ENCODE measurements at places on chromosomes 11 and 22.

DNA sequence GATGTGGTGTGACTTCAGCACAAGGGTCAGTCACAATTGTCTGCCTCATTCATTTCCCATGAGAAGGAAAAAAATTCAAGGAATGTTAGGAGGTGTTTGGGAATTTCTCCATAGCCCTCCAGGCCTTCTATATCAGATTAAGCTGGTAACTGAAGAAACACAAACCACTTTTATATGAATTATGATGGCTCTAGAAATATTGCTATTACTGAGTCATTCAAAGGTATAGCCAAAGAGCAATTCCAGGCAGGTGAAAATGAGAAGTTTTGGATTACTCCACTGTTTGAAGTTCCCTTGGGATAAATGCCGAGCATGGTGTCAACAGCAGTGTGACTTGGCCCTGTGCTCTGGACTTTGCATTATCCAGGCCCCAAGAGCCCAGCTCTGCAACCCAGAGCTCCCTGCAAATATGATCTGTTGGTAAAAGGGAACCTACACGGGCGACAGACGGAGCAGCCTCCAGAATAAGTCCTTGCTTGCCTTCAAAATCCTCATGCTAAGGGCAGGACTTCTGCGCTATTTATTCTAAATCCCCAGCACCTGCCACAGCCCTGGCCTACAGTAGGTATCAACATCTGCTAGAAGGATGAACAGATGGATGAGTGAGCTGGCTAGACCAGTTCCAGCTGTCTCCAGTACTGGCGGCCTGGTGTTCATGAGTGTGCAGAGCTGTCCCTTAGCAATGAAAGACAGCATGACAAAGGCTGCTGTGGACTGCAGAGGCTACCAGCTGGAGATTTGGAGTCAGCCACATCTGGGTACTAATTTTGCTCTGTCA is 67.5 kb upstream of the ZBED5 start:
- no peak for DNase-seq

DNA sequence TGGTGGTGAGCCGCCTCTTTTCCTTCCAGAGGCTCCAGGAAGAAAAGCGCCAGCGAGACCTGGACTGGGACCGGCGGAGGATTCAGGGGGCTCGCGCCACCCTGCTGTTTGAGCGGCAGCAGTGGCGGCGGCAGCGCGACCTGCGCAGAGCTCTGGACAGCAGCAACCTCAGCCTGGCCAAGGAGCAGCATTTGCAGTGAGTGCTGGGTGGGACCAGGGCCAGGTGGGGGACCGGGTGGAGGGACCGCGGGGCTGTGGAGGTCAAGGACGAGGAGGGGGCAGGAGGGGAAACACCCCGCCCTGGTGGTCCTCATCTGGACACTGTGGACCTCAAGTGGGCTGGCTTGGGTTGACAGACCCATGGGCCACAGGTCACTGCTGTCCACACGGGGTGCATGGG is 17.4 kb downstream of the RIBC2 start:
- DNase-seq, result no peak

- no peak for DNase-seq
These were observed 426.4 kb downstream of the SHANK2 start for GRCh38 chr11:70825893-70826540.

GRCh38 chr11:69210310-69211035 is 54.7 kb downstream of the SMIM38 start:
- no peak for DNase-seq

GRCh38 chr11:126601550-126602215 is 246.2 kb downstream of the ST3GAL4 start:
- no peak for DNase-seq

DNA sequence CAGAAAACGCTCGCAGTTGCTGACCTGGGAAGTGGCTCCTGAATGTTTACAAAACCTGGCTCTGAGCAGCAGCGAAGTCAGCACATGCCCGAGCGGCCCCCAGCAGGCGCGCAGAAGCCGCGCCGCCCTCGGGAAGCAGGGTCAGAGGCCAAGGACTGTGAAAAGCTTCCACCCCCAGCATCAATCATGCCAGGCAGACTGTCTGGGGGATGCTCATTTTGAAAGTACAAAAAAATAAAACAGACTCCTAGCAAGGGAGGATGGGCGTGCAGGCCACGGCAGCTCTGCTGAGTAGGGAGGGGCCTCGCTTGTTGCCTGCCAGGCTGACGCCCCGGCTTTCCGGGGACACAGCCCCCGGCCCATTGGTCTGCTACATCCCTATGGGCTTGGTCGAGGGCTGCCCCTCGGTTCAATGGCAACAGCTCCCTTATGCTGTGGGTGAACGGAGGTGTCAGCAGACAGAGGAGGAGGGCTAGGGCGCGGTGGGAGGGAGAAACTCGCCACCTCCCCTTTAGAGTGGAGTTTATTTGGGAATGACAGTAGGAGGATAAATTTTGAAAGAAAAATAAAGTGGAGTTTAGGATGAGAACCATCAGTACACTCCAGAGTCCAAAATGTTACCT is 37.7 kb upstream of the GNB1L start:
- no peak for DNase-seq

DNA sequence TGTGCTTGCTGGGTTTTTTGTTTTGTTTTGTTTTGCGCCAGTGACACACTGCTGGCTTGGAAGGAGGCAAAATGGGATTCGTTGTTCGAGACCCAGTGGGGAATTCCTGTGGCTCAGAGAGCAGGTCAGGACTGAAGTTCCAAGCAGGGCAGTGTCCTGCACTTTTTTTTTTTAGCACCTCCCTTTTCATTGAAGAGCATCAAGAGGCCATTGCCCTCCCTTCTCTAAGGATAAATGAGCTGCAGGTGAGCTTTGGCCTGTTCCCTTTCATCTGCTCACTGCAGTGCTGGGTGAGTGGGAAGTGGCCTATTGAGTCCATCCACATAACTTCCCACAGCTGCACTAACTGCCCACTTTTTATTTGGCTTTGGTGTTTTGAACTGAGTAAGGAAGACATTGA is 87.8 kb downstream of the ARHGAP42 start:
- DNase-seq, result no peak

DNA sequence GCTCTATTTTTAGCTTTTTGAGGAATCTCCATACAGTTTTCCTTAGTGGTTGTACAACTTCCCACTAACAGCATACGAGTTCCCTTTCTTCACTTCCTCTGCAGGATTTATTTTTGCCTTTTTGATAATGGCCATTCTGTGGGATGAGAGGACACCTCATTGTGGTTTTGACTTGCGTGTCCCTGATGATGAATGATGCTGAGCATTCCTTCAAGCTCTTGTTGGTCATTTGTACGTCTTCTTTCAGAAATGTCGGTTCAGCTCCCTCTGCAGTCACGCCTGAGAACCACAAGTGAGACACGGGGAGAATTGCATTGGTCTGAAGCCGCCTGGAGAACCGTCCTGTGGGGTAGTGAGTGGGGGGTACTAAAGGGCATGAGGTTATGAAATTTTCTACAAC is 2.0 kb upstream of the KRTAP5-10 start:
- DNase-seq, result no peak

DNA sequence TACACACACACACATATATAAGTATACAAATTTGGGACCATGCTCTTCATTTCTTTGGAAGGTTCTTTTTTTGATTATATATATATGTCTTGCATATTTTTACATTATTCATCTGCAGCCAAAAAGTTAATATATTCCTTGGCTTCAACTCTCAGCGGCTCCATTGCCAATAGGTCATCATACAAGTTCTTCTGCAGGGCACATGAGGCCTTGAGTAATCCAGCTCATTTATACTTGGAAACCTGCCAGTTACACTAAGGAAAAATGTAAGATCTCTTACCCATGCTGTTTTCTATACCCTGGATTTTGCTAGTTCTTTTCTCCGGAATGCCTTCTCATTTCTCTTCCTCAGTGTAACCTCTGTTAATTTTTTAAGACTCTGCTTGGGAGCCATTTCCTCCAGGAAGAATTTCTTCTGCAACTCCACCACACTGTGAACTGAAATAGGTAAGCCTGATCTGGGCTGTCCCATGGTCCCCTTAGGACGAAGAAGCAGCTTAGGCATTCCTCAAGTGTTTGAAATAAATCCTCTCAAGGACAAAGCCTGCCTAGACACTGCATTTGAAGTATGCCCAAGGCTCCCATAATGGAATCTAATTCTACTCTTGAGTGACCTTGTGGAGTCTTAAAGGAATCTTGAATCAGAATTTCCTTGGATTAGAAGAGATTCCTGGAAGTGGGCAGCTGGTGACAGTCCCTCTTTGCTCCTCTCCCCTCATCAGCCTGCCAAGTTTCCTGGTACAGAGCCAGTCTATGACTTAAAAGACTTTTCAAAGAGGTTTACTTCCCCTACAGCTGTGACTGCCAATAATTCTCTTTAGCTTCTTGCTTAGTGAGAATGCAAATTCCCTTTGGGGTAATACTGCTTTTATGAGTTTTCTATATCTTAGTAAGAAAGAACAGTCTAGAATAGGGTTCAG is 182.8 kb downstream of the C11orf87 start:
- DNase-seq, result no peak

DNA sequence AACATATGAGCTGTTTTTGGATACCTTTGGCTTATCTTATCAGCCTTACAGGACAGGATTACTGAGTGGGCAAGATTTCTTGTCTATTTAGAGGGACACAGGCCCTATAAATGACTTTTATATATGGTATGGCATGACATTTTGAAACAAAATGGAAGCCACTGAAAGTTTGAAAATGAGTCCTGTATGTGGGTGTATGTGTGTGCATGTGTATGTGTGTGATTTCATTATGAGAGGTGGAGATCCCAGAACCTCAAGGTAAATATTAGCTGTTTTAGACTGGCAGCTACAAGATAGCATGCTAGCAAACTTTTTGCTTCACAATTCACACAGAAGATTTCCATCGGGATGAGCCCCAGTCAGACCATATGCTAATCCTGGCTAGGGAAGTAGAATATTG is 970.5 kb upstream of the CCDC90B start:
- DNase-seq, result no peak

GRCh38 chr11:21511835-21512440 is 680.9 kb upstream of the ANO5 start:
- peak; percentile 31 for DNase-seq

- no peak for DNase-seq
These were observed 11.2 kb downstream of the MB start for GRCh38 chr22:35605851-35606481.

DNA sequence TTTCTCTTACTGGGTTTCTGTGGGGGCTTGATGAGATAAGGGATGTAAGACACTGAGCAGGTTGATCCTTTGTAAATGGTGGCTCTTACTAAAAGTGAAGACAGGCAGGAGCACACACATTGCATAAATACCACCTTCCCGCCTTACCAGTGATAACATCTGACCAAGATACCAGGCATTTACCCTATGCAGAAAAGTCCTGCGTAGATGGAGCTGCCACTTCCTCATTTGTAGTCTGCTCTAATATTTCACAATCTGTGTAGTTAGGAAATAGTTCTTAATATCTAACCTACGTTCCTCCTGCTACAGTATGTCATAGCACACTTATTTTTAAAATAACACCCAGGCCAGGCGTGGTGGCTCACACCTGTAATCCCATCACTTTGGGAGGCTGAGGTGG is 23.9 kb upstream of the SWAP70 start:
- DNase-seq, result no peak

DNA sequence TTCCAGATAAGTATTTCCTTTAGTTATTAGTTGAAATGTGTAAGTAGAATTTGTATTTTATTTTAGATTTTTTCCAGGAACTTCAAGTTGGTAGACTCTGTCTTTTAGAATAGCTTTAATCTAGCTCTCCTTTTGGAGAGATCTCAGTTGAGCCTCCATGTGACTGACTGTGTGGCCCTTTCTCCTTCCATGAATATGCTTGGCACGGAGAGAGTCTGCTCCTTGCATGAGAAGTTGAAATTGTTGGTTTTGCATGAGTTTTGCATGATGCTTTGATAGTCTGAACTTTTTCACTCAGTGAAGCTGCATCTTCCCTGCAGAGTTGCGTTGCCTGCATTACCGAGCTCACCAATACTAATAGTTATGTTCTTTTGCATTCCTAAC is 32.8 kb upstream of the CTTN start:
- no peak for DNase-seq

- no peak for DNase-seq
These were observed 13.6 kb downstream of the C2CD3 start for GRCh38 chr11:74157169-74157568.

- no peak for DNase-seq
These were observed 349.3 kb upstream of the B3GAT1 start for GRCh38 chr11:134761386-134761785.

DNA sequence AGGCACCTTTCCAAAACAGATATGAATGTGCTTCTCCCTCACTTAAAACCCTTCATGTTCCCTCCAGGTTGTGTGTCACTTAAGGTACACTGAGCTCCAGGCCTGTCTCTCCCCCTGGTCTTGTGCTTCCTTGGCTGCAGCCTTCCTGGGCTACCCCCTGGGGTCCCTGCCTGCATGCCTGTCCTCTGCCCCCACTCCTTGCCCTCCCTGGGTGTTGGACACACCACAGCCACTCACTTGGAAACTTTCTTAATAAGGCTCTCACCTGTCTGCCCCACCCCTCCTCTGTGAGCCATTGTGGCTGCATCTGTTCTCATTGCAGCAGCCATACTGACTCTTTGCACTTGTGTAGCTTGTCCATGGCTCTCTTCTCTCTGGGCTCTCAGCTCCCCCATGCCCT is 60.6 kb downstream of the CABIN1 start:
- no peak for DNase-seq

DNA sequence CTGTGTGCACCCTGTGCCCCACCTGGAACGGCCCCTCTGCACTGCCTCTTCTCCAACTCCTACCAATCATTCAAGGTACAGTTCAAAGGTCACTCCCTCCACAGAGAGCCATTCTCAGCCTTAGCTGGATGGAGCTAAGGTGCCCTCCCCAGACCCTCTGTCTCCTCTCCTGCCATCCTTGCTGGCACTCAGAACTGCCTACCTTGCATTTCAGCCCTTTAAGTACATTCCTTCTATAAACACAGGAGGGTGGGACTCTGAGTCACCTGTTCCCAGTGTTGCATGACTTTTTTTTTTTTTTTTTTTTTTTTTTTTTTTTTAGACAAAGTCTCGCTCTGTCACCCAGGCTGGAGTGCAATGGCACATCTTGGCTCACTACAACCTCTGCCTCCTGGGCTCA is 8.6 kb downstream of the TTLL1 start:
- DNase-seq, result no peak

DNA sequence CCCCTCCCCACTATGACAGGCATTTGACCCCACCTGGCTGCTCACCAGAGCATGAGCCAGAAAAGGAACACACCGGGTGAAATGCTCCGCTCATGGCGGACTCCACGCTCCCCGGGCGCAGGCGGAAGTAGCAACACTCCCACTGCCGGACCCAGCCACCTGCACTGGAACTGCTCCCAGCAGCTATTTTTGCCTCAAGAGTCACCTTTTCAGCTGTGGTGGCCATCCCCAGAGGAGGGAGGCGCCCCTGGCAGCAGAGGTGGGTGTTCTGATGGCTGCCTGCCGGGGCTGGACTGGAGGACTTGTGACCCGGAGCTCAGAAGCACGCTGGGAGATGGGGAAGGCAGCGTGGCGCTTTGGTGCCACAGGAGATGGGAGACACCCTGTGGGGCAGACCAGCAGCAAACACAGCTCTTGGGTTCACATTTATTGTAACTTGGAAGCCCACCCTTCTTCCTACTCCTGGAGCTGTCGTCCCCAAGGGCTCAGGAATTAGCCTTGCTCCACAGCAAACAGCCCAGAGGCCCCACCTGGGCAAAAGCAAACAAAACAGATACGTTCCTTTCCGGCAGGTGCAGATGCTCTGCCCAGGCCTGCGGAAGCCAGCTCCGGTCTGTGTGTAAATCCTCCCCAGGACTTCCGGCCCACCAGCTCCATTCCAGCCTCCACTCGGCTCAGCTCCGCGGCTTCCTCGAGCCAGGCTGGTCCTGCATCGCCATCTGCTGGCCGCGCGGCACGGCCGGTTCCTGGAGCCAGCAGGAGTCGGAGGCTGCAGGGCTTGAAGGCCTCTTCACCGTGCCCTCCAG is 3.7 kb downstream of the RPS19BP1 start:
- DNase-seq, result peak; percentile 80

GRCh38 chr22:47384977-47385376 is 622.5 kb downstream of the TBC1D22A start:
- no peak for DNase-seq

All from left renal pelvis (tissue), 4 donors.